ENCODE measurements at places on chromosomes 16 and 17.

DNA sequence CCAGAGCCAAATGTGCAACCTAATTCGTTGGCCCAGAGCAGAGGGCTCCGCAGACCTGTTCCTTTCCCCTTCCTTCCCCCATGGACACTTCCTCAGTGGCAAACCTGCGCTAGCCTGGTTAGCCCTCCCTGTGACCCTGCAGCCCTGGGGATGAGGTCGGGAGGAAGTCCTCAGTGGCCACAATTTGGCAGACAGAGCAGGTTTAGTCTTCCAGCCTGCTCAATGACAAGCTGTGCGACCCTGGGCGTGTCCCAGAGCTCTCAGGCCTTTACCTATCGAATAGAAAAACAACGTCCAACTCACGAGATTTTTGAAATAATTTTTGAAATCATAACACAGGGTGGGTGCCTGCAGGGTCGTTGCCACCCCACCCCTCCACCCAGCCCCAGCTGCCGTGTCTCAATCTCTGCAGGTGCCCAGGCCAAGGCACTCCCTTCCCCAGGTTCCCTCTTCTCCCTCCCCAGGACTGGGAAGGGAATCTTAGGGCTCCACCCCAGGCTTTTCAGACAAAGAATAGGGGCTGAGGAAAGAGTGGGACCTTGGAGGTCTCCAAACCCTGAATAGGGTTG is 1.4 kb downstream of the HBM start:
- no peak for DNase-seq

- DNase-seq, result no peak
These were observed 124.7 kb upstream of the TNRC6C start for GRCh38 chr17:77833769-77834168.

GRCh38 chr16:76035689-76036088 is 241.5 kb upstream of the CNTNAP4 start:
- DNase-seq, result no peak

GRCh38 chr17:2594722-2595599 is 1.5 kb downstream of the PAFAH1B1 start:
- no peak for DNase-seq

DNA sequence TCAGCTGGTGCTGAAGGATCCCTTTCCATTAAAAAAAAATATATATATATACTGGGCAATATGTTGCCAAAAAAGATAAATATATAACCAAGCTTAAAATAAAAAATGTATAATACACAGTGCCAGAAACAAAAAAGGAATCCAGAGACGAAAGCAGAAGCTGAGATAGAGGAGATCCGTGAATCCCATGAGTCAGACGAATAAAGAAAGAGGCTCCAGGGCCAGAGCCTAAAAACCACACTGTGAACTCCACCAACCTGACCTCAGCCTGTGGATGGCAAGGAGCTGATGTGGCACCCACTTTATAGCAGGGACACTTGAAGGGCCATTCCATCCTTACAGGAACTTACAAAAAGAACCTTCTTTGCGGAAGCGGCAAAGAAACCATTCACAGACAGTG is 34.8 kb downstream of the PITPNM3 start:
- no peak for DNase-seq

- no peak for DNase-seq
These were observed 22.9 kb upstream of the MPRIP start for GRCh38 chr17:17019430-17019762.
